ENCODE measurements at places on chromosomes 1 and 21.

DNA sequence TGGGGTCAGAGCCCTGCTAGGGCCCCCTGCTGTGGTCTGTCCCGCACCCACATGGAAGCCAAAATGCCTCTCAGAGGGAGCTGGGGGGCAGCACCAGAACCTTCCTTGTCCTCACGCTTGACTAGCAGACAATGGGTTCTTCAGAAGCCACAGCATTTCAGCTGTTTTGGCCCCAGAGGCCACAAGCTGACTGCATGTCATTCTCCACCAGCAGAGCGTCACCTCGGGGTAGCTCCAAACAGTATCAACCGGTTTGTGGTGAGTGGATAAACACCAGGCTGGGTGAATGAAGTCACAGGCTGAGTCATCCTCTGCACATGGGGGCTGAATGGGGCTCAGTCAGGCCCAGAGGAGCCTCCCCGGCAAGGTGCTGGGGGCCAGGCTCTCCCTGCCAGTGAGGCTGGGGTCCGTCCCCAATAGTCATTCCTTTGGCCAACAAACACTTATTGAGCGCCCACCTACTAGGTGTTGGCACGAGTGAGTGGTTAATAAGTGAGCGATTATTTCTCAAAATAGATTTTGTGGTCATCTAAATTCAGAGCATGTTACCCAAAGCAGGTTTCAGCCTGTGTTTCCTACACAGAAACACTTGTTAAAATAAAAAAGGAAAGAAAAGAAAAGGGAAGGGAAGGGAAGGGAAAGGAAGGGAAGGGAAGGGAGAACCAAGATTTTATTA lies 9.1 kb downstream of the OLIG1 start:
- peak; percentile 16 for DNase-seq
- peak overlapping the region; percentile 35 for H3K27ac ChIP-seq
- H3K27me3 ChIP-seq: peaks cover 45% of the 10 kb centered on the region
- no peaks in the 10 kb centered on the region for H3K36me3 ChIP-seq

GRCh38 chr1:97139512-97139911 lies 417.9 kb downstream of the PTBP2 start:
- H3K36me3 ChIP-seq: no peaks in the 10 kb centered on the region
- no peak overlapping the region for H3K27ac ChIP-seq
- no peaks in the 10 kb centered on the region for H3K27me3 ChIP-seq
- no peak overlapping the region for H3K4me3 ChIP-seq

- peaks cover 54% of the 10 kb centered on the region for H3K36me3 ChIP-seq
- H3K4me1 ChIP-seq: peaks cover 47% of the 10 kb centered on the region
- H3K4me3 ChIP-seq: no peak overlapping the region
- DNase-seq: no peak
- peak overlapping the region; percentile 51 for H3K27ac ChIP-seq
Measured at GRCh38 chr1:211343607-211344006, 17.0 kb downstream of the TRAF5 start.

DNA sequence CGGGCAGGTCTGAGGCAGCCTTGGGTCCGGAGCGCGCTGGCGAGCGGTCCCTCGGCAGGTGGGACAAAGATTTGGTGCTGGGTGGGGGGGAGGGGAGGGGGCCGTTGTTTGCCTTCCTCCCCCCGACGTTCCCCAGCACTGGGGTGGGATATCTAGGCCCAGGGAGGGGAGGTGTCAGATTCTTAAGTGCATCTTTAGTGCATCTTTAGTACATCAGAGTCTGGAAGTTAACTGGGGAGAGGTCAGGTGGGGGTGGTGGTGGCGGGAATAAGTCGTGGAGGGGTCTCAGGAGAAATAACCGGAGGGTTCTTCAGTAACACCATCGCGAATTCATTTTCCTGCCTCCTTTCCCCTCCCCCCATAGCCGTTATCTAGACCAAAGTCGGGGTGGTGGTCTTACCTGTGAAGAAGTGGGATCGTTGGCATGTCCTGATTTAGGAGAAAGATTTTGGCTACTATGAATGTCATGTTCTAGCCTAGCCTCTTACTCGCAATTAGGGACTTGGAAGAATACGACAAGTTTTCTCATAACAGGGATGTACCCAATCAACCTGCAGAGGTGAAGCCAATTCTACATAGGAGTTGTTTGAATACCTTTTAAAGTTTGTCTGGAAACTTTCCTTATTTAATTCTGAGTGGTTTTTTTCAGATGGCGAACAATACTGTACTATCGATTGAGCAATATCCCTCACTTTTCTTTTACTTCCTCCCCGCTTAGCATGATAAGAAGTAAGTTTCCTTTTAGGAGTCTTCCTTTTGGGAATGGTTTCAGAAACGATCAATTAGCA lies 886 bp downstream of the ZMYM4 start:
- peaks cover 28% of the 10 kb centered on the region for H3K4me1 ChIP-seq
- no peak for DNase-seq
- peaks cover 5% of the 10 kb centered on the region for H3K27me3 ChIP-seq
- peak overlapping the region; percentile 81 for H3K4me3 ChIP-seq
- peaks cover 12% of the 10 kb centered on the region for H3K36me3 ChIP-seq

DNA sequence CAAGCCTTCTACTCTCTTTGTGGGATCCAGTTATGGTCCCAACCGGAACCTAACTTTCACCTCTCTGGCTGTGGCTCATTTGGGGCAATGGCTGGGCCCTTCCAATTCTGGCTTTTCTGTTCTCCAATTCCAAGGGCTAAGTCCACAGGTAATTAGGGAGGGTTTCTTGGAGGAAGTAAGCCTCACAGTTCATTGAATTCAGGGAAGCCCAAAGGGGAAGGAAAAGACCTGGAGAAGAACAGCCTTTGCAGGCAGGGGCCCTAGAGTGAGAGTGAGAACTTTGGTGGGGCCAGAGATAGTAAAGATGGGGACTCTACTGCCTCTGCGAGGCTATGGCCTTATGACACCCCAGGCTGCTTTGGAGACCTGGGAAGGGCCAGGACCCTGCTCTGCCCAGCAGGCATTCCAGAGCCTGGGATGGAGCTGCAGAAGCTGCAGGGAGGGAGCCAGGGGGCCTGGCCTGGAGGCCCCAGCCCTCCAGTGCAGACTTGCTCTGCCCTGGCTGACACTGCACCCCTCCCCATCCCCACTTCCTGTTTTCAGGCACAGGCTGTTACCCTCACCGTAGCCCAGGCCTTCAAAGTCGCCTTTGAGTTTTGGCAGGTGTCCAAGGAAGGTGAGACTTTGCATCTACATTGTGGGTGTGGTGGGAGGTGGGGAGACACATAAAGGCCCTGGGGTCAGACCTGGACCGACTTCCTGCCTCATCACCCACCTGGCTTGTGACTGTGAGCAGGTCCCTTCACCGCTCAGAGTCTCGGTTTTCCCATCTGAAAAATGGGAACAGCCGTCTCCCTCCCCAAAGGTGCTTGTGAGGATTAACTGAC lies 18.9 kb downstream of the LDLRAP1 start:
- peak overlapping the region; percentile 28 for H3K27ac ChIP-seq
- DNase-seq: peak; percentile 44
- no peak overlapping the region for H3K4me3 ChIP-seq
- peaks cover 33% of the 10 kb centered on the region for H3K4me1 ChIP-seq
- H3K27me3 ChIP-seq: no peaks in the 10 kb centered on the region

- H3K27me3 ChIP-seq: no peaks in the 10 kb centered on the region
- H3K4me1 ChIP-seq: peaks cover 62% of the 10 kb centered on the region
- H3K36me3 ChIP-seq: peaks cover 24% of the 10 kb centered on the region
- peak overlapping the region; percentile 85 for H3K27ac ChIP-seq
- peak; percentile 11 for DNase-seq
Measured at GRCh38 chr1:212700892-212701819, 1.5 kb upstream of the BATF3 start.

- H3K4me1 ChIP-seq: peaks cover 4% of the 10 kb centered on the region
- peaks cover 2% of the 10 kb centered on the region for H3K27me3 ChIP-seq
- H3K4me3 ChIP-seq: no peak overlapping the region
Measured at GRCh38 chr1:68218490-68218889, 13.8 kb downstream of the WLS start.

- peaks cover 4% of the 10 kb centered on the region for H3K27me3 ChIP-seq
- DNase-seq: no peak
- H3K36me3 ChIP-seq: no peaks in the 10 kb centered on the region
- H3K27ac ChIP-seq: no peak overlapping the region
- no peak overlapping the region for H3K4me3 ChIP-seq
Measured at GRCh38 chr1:157307491-157307890, 169.3 kb upstream of the ETV3 start.

- H3K27me3 ChIP-seq: peaks cover 1% of the 10 kb centered on the region
- no peak for DNase-seq
- no peak overlapping the region for H3K27ac ChIP-seq
- H3K36me3 ChIP-seq: no peaks in the 10 kb centered on the region
- H3K4me3 ChIP-seq: no peak overlapping the region
Measured at GRCh38 chr1:153428791-153429190, 12.5 kb downstream of the S100A7A start.

DNA sequence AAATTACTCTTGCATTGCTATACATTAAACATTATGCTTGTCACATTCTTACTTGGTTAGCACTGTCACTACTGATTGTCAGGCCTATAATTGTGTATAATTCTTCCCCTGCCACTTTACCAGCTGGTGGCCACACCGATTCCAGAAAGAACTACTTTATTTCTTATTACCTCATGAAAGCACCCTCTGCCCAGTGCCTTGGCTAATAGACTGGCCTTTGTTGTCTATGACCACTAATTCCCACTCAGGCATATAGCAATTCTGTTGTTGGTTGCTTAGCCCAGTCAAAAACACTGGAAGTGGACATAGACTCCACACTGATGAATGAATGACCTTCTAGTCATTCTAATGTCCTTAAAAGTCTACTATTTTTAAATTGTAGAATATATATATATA lies 35.6 kb downstream of the MRPL39 start:
- peaks cover 73% of the 10 kb centered on the region for H3K4me1 ChIP-seq
- H3K36me3 ChIP-seq: peaks cover 95% of the 10 kb centered on the region
- H3K4me3 ChIP-seq: peak overlapping the region; percentile 79
- H3K27ac ChIP-seq: peak overlapping the region; percentile 73
- no peaks in the 10 kb centered on the region for H3K27me3 ChIP-seq
- DNase-seq: no peak

DNA sequence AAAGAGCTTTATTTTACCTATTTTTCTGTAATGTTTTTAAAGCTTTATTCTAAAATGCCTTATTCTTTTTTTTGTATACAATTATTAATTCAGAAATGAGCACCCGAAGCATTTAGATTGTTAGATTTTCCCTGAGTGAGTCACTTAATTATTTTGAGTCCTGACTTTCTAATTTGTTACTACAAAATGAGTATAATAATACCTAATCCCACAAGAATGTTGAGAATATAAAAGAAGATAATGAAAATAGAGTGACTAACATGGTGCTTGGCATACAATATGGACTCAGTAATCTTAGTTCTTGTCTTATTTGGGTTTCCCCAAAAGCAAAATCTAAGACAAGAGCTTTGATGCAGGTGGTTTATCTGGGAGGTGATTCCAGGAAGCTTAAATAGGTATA lies 142.2 kb downstream of the LHX8 start:
- no peaks in the 10 kb centered on the region for H3K27me3 ChIP-seq
- DNase-seq: no peak
- no peaks in the 10 kb centered on the region for H3K36me3 ChIP-seq
- no peak overlapping the region for H3K27ac ChIP-seq

GRCh38 chr1:25804244-25804963 lies 4.4 kb downstream of the SELENON start:
- H3K36me3 ChIP-seq: no peaks in the 10 kb centered on the region
- H3K4me1 ChIP-seq: peaks cover 16% of the 10 kb centered on the region
- no peak overlapping the region for H3K4me3 ChIP-seq
- H3K27ac ChIP-seq: no peak overlapping the region
- H3K27me3 ChIP-seq: peaks cover 18% of the 10 kb centered on the region

DNA sequence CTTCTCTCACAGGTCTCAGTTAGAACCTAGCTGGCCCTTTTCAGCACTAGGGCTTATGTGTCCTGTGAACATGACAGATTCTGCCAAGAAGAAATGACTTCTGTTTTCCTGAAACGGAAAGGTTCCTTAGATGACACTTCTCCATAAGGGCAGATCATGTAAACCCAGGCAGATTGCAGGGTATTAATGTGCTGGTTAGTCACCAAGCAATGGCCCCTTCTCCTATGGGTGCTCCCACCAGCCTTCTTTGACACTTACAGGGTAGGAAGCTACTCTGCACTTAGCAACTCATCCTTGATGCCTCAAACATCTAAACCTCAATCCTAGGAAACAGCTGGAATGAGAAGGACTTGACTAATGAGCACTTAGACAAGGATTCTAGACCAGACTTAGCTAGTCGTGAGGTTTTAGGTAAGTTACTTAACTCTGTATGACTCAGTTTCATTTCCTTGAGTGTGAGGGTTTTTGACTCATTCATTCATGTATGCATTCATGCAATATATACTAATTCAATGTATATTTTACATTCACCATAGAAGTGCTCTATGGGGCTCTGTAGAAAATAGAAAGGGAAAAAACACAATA lies 74.1 kb upstream of the PLXNA2 start:
- no peak overlapping the region for H3K4me3 ChIP-seq
- DNase-seq: no peak
- no peak overlapping the region for H3K27ac ChIP-seq
- H3K36me3 ChIP-seq: no peaks in the 10 kb centered on the region
- H3K4me1 ChIP-seq: no peaks in the 10 kb centered on the region
- H3K27me3 ChIP-seq: peaks cover 9% of the 10 kb centered on the region

- peak overlapping the region; percentile 76 for H3K27ac ChIP-seq
- peak overlapping the region; percentile 37 for H3K4me3 ChIP-seq
- DNase-seq: peak; percentile 64
- peaks cover 48% of the 10 kb centered on the region for H3K36me3 ChIP-seq
- H3K27me3 ChIP-seq: no peaks in the 10 kb centered on the region
Measured at GRCh38 chr21:46295996-46296752, 10.0 kb downstream of the YBEY start.

- no peak for DNase-seq
- H3K27ac ChIP-seq: no peak overlapping the region
- H3K4me3 ChIP-seq: no peak overlapping the region
- no peaks in the 10 kb centered on the region for H3K4me1 ChIP-seq
- H3K36me3 ChIP-seq: no peaks in the 10 kb centered on the region
Measured at GRCh38 chr21:17050156-17050555, 462.7 kb upstream of the CXADR start.

GRCh38 chr1:44775930-44776729 lies 790 bp downstream of the RPS8 start:
- no peaks in the 10 kb centered on the region for H3K27me3 ChIP-seq
- H3K4me3 ChIP-seq: peak overlapping the region; percentile 88
- DNase-seq: peak; percentile 33

DNA sequence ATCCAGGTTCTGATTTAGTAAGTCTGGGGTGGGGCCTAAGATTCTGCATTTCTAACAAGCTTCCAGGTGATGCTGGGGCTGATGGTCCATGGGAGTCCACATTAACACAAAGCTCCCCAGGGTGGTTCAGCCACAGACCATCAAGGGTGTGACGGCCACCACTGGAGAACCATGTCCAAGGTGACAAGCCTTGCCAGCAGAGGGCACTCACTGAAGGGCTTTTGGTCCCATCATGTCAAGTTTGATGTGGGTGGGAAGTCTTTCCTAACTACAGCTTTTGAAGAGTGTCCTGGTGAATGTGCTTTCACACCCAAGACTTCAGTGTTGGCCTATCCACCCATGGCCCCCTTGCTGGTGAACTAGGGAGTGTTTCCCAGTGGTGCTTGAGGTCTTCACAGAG lies 67.1 kb downstream of the UBE2T start:
- no peak overlapping the region for H3K4me3 ChIP-seq
- H3K27me3 ChIP-seq: peaks cover 14% of the 10 kb centered on the region
- H3K36me3 ChIP-seq: no peaks in the 10 kb centered on the region
- peak; percentile 21 for DNase-seq
- no peaks in the 10 kb centered on the region for H3K4me1 ChIP-seq
- H3K27ac ChIP-seq: no peak overlapping the region

- H3K27ac ChIP-seq: no peak overlapping the region
- H3K4me3 ChIP-seq: no peak overlapping the region
- no peak for DNase-seq
- no peaks in the 10 kb centered on the region for H3K36me3 ChIP-seq
- H3K4me1 ChIP-seq: no peaks in the 10 kb centered on the region
- H3K27me3 ChIP-seq: no peaks in the 10 kb centered on the region
Measured at GRCh38 chr1:208631092-208631491, 386.9 kb upstream of the PLXNA2 start.

Measured in activated T-helper 2 cell treated with anti-CD3 and anti-CD28 coated beads, Interferon-gamma antibody, Interleukin-2, Interleukin-4, amounts not matched to agents 10 μg/mL and 5 μg/mL and 100 μg/mL, durations not matched to agents 14 hours and 24 hours and 36 hours (primary cell).